IPS DF 6.9 (cell line): ENCODE measurements at places on chromosomes 7 and 10.

DNA sequence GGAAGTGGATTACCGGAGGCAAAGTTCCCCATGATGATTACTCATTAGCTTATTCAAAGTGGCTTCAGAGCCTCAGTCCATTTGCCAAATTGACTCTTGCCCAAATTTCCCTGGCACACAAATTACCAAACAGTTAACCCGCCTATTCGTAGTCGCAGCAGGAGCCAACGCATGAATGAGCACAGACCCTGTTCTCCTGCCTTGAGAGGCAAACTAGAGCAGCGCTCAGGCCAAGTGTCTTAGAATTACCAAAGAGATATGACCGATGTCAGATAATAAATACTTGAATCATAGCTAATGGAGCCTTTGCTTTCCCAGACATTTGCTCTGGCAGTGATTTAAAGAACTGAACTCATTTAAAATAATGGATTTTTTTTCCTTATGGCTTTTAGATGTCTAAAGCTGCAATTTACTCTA is 64.9 kb downstream of the CTTNBP2 start:
- DNase-seq, result no peak

DNA sequence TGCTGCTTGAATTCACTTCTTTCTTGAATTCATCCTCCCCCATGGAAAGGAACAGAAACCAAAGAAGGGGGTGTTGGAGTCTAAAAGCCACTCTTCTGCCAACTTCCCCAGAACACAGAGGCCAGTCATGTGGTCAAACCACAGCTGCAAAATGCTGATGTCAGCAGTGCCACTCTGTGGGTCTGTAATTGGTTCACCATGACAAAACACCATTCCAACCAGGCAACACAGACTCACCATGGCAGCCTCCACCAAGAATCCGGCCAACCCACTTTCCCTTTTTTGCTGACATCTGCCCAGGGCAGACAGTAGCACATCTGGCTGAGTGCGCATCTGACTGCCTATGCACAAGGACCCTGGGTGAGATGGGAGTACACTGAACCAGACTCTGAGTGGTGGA is 16.8 kb downstream of the OSBPL3 start:
- no peak for DNase-seq

GRCh38 chr7:99409192-99409572 is 413 bp downstream of the BUD31 start:
- DNase-seq, result no peak

DNA sequence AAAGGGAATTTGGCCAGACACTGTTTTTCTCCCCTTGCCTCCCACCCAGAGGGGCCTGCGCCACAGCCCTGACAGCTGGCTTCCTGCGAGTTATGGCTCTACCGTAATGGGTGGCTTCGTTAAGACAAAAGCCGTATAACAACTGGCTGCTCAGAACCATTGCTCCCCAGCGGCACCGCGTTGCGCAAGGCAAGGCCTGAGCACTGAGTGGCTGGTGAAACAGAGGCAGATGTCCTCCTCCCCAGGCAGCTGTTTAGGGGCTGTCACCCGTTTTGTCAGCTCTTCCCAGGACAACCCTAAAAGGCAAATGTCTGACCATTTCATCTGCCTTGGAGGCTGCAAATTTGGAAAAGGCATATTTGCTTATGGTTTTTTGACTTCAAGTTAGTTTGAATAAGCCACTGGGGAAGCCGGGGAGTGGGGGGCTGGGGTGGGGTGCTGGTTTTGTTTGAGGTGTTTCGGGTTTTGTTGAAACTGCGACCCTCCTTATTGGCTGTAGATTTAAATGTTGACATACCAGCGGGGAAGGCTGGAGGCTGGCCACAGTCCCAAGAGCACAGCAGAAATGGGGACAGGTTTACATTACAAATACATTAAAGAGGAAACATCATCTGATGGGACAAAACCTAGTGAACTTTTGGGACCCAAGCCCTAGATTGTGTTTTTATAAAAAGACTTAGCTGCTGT is 681 bp upstream of the SPOCK2 start:
- no peak for DNase-seq

DNA sequence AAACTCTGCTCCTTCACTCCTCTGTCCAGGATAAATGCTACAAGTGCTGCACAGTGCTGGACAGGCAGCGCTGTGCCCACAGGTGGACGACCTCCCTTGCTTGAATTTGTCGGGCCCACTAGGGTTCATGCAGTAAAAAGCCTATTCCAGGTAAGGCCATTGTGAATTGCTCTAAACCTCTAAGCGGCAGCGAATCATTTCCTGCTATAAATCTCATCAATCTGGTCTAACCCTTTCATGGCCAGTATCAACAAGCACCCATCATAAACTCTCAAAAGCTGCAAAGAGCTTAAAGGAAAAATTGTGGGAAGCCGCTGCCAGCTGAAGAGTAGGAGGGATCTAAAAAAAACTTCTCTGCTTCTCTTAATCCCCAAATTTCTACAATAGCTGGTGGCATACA is 134.2 kb downstream of the SLC25A13 start:
- DNase-seq, result no peak

GRCh38 chr7:68724965-68725364 is 873.3 kb upstream of the AUTS2 start:
- no peak for DNase-seq

GRCh38 chr7:55555160-55555559 is 17.1 kb downstream of the VOPP1 start:
- no peak for DNase-seq

DNA sequence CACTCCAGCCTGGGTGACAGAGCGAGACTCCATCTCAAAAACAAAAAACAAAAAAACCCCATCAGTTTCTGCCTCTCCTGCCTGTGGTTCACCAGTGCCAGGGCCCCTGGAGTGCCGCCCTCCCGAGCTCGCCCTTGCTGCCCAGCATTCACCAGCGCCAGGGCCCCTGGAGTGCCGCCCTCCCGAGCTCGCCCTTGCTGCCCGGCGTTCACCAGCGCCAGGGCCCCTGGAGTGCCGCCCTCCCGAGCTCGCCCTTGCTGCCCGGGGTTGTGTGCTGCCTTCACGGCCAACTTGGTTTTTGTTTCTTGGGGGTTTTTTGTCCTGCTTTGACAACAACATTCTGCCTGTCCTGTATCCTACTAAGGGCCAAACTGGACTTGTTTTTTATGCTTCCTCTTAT is 13.2 kb upstream of the GET4 start:
- DNase-seq, result no peak

- DNase-seq, result no peak
Measured at GRCh38 chr7:104901240-104901619, 112.8 kb upstream of the KMT2E start.

- DNase-seq, result no peak
Measured at GRCh38 chr10:17650416-17650815, 6.5 kb downstream of the STAM start.

DNA sequence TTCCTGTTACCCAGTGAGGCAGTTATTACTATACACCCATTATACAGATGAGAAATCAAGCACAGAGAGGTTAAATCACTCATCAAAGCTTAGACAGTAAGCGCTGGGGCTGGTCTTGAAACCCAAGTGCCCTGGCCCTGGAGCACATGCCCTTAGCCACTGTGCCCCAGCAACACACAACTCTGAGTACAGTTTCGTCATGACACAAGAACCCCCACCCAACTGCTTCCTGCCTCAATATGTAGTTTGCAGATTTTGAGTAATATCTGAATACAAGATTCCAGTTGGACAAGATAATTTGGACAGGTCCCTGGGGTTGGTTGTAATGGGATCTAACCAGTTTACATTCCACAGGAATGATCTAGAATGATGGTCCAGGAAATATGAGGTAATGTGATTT is 62.8 kb downstream of the SH3PXD2A start:
- no peak for DNase-seq

GRCh38 chr10:10803278-10803677 is 214.4 kb upstream of the CELF2 start:
- no peak for DNase-seq

DNA sequence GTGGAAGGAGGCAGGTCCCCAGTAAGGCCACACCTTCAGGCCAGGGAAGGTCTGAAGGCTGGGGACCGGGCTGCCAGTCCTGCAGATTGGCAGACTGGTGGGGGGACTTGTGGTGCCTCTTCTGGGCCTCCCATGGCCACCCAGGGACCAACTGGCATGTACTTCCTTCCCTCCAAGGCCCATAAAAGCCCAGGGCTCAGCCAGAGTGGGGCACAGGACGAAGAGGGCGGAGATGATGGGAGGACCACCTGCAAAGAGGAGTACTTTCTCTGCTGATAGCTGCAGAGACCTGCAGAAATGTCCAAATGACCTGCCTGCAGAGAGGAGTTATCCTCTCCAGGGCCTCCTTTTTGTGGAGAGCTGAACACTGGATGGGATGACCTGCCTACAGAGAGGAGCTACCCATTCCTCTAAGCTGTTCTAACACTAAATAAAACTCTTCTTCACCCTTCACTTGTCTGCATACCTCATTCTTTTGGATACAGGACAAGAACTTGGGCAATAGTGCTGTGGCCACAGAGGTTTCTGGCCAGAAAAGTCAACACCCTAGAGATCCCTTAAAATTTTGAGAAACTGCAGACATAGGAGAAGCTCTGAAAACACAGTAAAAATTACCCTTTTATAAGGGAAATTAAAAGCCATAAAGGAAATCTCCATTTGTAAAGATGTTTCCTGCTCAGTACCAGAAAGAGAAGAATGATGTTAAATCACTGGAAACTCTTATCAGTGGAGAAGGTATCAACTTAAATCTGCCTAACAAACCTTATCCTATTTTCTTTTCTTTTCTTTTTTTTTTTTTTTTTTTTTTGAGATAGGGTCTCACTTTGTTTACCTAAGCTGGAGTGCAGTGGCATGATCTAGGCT is 20.7 kb upstream of the PRF1 start:
- no peak for DNase-seq

DNA sequence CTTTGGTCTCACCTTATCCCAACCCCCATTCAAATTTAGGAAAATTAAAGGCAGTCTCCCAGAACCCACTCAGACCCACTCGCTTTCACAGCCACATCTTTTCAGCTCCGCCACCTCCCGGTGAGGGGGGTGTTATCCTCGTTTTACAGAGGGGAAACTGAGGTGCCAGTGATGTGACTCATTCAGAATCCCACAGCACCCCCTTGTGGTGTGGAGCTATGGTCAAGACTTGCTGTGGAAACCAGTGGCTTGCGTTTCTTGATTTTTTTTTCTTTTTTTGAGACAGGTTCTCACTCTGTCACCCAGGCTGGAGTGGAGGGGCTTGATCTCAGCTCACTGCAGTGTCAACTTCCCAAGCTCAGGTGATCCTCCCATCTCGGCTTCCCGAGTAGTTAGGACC is 27.6 kb downstream of the SLC35G1 start:
- peak; percentile 22 for DNase-seq

GRCh38 chr10:59283456-59284091 is 78.8 kb downstream of the FAM13C start:
- DNase-seq, result no peak

- no peak for DNase-seq
Measured at GRCh38 chr10:87038786-87039185, 18.7 kb downstream of the FAM25A start.

DNA sequence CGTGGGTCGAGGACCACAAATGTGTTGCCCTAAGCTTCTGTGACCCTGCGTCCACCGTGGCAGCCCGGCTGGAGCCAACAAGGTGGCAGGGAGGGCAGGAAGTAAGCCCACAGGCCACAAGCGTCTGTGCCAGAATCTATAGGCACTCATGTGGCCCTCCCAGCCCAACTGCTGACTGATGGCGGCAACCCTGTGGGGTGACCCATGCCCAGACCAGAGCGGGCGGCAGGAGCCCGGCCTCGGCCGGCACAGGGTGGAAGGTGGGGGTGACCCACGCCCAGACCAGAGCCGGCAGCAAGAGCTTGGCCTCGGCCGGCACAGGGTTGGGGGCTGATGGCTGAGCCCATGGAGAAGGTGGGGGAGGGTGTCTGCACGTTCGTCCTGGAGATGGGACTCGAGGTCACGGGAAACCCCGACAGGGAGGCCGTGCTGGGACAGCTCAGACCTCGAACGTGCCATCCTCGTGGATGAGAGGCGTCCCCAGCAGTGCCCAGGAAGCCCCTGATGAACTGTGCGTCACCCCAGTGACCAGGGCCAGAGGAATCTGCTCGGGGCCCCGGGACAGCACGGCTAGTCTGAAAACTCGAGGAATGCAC is 181.0 kb downstream of the ELFN1 start:
- no peak for DNase-seq
